ENCODE measurements at places on chromosomes 16 and 17.

DNA sequence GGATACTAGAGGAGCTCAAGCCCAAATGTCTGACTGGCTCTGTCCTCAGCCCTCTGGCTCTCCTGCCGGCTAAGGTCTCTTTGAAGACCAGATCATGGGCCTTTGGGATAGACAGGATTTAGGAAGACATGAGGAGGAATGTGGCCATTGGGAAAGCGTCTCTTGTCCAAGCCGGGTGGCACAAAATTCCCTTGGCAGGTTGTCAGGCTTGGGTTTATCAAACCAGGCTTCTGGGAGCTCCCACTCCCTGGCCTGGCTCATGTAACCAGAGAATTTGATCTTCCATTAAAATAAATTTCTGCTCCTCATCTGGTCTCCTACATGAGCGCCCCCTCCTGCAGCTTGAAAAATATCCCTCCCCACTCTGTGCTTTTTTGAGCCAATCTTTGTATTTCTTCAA, 71.1 kb downstream of the IRX3 start:
- DNase-seq = no peak

DNA sequence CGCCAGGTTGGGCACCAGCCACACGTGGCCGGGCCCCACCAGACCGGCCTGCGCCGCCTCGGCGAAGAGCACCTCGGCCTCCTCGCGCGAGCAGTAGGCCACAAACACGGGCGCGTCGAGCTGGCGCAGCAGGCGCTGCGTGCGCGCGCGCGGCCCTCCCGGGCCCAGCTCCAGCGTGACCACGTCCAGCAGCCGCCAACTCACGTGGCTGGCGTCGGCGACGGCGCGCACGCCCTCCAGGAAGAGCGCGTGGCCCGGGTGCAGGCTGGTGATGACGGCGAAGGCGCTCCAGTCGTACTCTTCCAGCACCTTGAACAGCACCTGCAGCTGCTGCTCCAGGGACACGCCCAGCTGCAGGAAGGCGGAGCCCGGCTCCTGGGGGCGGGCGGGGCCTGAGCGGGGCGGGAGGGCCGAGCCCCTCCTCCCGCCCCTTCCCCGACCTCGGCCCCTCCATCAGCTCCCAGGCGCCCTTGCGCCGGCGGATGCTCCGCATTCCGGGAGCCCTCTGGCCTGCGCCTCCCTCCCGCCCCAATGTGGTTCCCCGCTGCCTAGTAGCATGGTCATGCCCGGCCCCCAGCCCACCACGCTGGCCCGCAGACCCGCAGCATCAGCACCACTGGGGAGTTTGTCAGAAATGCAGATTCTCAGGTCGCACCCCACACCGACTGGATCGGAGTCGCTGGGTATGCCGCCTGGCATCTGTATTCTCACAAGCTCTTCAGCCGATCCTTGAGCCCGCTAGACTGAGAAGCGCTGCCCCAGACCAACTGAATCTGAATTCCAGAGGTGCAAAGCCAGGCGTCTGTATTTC, 7.2 kb downstream of the GRIN2C start:
- peak; percentile 72 for DNase-seq

DNA sequence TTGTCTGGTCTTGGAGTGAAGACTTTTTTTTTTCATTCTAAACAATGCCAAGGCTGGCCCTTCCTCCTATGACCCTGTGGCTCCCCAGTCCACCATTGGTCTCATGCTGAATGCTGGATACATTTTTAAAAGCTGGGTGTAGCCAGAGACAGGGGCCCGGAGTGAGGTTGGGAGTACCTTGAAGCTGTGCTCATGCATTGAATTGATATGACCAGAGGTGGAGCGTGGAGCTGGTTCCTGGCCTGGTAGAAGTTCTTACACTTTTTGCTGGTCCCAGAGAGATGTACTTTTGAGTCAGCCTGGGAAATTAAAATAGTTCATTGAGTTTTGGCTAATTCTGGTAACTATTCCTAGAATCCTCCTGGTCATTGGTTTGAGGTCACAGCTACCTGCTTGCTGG, 83.6 kb downstream of the CMIP start:
- no peak for DNase-seq

DNA sequence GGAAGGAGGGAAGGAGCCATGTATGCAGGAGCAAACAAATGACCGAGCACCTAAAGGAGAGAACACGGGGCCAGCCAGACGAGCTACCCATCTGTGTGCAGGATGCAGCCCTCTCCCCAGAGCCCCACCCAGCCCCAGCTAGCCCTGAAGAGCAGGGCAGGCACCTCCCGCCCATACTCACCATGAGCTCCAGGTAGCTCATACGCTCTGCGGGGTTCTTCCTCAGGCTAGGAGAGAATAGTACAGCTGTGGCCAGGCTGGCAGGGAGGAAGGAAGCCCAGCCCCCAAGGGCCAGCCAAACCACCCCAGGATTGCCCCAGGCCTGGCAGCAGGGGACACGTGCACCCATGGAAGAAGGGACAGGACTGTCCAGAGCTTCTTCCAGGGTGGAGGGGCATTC, 81.9 kb downstream of the KCNJ18 start:
- DNase-seq = no peak

- no peak for DNase-seq
Measured at GRCh38 chr17:42804918-42805367, 6.3 kb downstream of the CNTD1 start.

GRCh38 chr16:29727452-29727851, 18.3 kb downstream of the C16orf54 start:
- no peak for DNase-seq

- no peak for DNase-seq
Measured at GRCh38 chr16:54477714-54478113, 191.1 kb upstream of the IRX3 start.

GRCh38 chr16:15783985-15784384, 72.8 kb downstream of the MYH11 start:
- DNase-seq = no peak

DNA sequence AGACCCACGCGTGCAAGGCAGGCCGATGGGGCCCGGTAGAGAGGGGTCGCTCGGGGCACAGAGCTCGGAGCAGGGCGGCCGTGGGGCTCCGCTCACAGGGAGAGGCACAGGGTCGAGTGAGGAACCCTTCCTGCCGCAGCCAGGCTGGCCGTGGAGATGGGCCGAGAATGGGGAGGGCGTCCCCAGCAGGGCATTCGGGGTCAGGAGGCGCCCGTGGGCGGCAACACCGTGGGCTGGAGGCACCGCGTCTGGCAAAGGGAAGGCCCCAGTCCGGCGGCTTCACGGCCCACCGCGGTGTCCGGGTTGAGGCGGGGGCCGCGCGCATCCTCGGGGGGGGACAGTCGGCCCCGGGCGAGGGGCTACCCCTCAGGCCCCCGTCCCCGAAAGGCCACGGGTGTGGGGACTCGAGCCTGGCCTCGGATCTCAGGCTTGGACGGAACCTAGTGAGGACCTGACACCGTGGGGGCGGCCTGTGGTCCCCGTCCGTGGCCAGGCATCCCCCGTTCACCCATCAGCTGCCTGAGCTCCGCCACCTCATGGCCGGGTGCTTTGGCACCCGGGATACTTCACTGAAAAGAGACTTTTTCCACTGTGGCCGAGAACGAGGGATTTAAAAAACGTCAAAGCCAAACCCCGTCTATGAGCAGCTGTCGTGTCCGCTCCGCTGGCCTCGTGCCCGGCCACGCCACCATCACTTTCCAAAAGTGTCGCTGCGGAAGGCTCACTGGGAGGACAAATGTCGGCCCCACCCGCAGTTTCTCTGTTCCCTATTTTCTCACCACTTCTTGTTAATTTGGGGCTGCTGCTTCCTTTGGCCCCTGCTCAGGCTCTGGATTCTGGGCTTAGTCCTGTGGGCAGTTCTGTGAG, 73.6 kb downstream of the METRNL start:
- DNase-seq = no peak

- no peak for DNase-seq
Measured at GRCh38 chr17:1469231-1469852, 13.3 kb upstream of the CRK start.

- DNase-seq = no peak
Measured at GRCh38 chr16:11141409-11142260, 114.4 kb downstream of the SOCS1 start.

DNA sequence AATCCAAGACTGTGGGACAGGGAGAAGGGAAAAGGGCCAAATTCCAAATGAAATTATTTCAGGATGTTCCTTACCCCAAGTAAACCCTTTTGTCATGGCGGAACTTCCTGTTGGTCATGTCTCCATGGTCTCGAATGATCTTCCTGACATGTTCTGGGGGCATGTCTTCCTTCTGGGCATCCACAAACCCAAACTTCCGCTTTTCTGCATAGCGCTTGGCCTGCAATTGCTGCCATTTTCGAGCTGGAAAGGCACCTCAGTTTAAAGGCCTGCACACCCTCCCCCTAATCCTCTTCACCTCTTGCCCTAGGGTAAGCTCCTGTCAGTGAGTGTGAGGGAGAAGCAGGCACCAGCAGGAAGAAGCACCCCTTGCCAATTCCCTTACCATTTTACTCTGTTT, 1.2 kb downstream of the PRPF8 start:
- no peak for DNase-seq

GRCh38 chr17:55265311-55266021, 706 bp downstream of the HLF start:
- peak; percentile 11 for DNase-seq

DNA sequence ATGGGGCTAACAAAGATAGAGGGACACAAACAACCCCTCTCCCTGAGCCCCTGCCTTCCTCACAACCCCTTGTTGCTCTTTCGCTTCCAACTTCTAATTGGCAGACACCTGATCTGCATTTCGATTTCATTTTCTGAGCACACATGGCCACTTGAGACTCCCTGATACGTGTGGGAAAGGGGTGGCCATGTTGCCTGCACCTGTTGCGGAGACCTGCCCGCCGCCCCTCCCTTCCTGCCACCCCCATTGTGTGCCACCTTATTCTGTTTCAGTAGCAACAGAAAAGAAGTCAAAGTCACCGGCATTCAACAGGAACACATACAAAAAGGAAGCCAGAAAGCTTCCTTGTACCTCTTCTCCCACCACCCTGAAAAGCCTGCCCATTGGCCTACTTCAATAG, 254.7 kb upstream of the SOX9 start:
- no peak for DNase-seq

- no peak for DNase-seq
Measured at GRCh38 chr16:84056933-84057332, 14.3 kb upstream of the SLC38A8 start.

DNA sequence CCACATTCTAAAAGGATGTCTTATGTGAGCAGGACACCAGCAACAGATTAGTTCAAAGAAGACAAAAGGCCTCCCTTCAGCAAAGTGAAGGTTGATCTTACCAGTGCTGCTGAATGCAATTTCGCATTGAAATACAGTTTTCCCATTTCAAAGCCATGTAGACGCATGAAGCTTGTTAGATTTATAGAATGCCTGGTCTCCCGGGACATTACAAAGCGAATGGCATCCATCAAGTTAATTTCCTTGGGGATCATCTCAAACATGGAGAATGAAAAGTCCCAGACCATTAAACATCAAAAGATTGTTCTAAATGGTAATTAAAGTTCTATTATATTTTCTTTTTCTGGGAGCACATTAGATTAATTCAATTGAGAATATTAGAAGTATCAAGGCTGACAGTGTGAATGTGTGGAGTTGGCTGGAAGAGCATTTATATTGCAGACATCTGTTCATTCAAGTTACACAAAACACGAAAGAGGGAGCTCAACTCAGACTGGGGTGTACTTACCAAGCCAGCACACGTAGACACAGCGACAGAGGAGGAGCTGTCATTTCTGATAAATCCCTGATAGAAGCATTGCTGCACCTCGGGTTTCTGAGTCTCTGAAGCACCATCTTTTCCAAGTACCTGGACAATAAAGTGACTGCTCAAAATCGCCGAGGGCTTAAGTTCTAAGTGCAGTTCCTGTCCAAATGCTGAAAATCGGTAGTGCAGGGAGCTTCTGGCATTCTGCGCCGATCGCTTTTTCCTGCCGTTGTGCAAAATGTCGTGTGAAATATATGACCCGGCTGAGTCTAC, 3.8 kb downstream of the ADAMTS18 start:
- no peak for DNase-seq

DNA sequence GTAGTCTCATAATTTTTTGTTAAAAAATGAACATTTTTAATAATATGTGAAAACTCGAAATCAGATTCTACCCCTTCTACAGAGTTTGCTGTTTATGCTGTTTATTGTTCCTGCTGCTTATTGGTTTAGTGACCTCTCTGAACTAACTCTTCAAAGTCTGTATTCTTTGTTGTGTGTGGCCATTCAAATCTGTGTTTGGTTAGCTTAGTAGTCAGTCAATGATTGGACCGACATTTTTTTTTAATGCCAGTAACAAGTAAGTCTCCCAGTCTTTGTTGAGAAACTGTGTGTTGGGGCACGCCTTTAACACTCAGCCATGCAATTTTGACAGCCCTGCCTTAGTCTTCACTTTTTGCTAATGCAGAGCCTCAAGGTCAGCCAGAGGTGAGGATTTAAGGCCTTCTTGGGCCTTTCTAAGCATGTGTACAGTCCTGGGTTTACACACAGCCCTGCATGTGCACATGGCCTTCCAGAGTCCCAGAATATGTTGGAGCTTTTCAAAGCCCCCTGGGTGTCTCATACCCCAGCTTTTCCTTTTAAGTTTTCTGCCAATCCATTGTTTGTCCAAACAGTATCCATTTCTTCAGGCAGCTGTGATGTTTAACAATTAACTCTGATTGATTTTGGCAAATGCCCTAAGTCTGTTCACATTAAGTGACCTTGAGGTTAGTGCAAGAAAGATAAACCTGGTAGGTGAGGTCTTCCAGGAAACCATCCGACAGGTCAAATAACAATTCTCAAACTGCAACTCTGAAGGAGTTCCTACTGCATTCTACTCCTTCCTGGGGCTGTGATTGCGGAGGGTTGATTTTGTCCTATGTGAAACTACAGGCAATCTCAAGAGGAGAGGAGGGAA, 389.3 kb downstream of the PMP22 start:
- DNase-seq = no peak

- DNase-seq = no peak
Measured at GRCh38 chr17:13626703-13627102, 25.0 kb upstream of the HS3ST3A1 start.

- DNase-seq = no peak
Measured at GRCh38 chr16:85828166-85828565, 28.7 kb downstream of the COX4I1 start.

GRCh38 chr17:78729641-78730040, 52.4 kb downstream of the CYTH1 start:
- no peak for DNase-seq

- no peak for DNase-seq
Measured at GRCh38 chr16:81543571-81543970, 99.0 kb downstream of the CMIP start.

DNA sequence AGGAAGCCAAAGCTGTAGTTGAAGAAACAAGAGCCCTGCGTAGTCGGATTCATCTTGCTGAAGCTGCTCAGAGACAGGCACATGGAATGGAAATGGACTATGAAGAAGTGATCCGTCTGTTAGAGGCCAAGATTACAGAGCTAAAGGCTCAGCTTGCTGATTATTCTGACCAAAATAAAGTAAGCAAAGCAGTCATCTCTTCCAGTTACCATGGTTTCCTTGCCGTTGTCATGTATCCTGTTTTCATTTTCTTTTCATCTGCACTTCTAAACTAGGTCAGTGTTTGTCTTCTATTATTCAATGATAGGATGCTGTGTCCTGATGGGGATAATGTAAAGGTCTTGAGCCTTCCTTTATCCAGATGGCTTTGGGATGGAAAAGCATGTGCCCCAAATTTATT, 104.3 kb downstream of the STXBP4 start:
- DNase-seq = no peak
